Activated T-cell treated with anti-CD3 and anti-CD28 coated beads, Interleukin-2, amount 50 U/mL, for 1 hour (primary cell): ENCODE measurements at places on chromosomes 6 and 20.

DNA sequence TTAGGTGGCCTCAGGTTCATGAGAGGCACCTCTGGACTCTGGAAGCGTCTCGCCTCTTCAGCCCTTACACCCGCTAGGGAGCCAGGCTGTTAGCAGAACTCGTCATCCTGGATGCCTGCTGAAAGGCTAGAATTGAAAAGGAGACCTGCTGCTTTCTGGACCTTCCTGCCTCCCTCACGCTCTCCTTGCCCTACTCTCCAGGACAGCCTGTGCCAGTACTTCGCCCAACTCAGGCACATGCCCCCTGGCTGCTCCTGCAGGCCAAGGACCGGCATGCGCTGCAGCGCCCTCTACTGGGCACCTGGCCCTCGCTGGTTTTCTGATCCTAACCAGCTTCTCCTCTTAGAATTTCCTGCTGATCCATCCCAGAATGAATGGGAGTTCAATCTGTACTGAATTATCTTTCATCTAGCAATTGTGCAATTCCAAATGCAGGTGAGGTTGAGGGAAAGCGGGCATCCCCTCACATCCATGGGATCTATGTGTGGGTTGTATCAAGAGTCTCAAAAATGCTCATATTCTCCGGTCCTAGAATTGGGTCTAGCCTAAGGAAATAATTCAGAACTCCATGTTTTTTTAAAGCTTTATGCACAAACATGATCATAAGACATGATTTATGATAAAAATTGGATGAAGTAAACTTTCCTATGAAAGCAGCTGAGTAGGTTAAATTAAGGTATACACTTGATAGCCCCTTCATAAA, 78.0 kb downstream of the PTPN1 start:
- peak; percentile 82 for DNase-seq

GRCh38 chr6:346386-347030, 45.0 kb upstream of the IRF4 start:
- DNase-seq: no peak

DNA sequence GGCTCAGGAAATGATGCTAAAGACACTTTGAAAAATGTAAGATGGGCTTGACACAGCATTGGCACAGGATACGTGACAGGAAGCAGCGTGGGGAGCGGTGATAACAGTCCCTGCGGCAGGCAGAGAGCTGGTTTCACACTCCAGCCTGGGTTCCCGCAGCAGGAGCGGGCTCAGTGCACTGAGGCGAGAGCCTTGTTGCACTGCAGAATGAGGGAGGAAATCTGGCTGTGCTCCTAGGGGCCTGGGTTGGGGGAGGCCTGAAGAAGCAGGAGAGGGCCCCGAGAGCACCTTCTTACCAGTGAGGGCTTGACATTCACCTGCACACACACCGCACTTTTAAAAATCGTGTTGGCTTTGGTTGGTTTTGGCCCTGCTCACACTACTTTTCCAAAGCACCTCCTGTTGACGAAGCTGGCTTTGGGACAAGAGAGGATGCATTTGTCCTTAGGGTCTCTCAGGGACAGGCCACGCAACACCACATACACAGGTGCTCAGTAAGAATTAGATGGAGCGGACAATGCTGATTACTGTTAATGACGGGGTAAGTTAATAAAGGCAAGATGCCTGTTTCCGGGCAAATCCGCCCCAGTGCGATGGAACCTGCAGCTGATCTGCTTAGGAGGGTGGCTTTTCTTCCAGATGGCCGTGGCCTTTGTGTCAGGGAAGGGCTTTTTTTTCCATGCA, 49.4 kb upstream of the ARMC2 start:
- DNase-seq: peak; percentile 44

- no peak for DNase-seq
Measured at GRCh38 chr6:42989923-42990322, 5.6 kb downstream of the PPP2R5D start.

DNA sequence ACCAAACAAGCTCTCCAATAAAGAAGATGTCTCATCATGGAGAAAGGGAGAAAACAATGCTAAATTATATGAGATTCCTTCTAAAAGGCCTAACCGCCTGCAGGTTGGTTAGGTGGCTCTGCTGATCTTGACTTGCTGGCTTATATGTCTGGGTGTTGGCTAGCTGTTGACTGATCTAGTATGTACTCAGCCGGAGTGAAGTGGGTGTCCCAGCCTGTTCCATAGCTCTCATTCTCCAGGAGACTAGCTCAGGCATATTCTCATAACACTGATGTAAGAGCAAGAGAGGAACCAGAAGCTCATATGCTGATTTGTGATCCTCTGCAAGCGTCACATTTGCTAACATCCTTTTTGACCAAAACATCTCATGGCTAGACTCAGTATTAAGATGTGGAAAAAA, 473.0 kb downstream of the BMP2 start:
- DNase-seq: no peak

DNA sequence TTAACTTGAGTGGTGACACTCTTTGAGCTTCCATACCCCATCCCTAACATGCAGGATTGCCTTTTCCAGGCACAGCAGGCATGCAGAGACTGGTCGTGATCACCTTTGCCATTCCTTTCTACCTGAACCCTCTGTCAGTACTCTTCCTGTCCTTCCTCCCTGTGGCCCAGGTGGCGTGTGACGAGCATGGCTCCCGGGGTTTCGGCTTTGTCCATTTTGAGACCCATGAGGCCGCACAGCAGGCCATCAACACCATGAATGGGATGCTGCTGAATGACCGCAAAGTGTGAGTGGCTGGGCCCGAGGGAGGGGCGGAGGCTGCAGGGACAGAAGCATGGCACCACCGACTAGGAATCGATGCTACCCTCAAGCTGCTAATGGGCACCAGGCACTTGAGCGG, 6.7 kb downstream of the PABPC1L start:
- no peak for DNase-seq

GRCh38 chr6:89346433-89346832, 6.1 kb downstream of the UBE2J1 start:
- no peak for DNase-seq

DNA sequence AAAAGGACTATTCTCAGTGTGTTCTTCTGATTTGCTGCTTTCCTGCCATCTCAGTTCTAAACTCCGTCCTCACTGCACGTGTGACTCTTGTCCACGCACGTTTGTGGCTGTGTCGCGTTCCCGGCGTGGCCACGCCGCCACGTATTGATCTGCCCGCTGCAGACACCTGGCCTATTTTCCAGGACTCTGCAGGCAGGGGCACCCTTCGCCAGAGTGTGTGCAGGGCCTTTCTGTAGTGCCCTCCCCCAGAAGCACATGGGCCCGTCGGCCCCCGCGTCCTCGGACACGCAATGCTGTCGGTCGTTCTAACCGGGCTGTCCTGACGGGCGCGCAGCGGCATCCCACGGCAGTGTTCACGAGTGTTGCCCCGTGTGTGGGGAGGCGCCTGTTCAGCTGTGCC, 87.6 kb downstream of the YTHDF1 start:
- no peak for DNase-seq

GRCh38 chr6:113450061-113450465, 407.1 kb upstream of the MARCKS start:
- DNase-seq: no peak

DNA sequence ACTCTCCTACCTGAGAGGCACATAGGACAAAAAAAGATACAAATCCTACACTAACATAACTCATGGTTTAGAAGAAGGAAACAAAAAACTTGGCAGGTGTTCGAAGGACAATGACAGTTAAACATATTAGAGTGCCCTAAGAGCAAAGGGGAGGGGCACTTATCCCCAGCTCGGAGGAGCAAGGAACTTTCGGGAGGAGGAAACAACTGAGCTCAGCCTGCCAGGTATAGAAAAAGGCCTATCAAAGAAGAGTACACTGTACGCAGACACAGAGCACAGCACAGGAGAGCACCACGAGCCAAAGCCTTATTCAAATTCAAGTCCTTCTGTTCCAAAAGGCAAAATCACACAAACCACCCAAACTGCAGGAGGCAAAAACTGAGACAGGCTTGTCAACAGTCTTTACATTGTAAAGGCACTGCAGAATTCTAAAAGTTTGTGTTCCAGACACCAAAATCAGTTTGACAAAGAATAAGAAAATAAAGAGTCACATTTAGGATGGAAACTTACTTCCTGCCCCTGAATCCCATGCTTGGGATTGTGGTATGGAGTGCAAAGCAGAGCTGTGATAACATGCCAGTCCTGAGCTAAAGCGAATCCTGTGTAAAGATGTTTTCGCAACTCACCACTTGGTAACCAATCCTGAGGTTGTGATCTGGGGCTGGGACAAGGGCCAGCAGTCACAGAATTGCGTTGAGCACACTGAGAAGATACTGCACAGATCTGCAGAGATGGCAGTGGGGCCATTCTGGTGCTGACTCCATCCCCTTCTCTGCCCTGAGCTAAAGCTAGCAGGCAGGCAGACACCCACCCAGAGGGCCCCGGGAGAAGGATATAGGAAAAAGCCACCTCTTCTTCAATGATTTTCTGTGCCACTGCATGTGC, 108.6 kb downstream of the CHD6 start:
- DNase-seq: no peak

DNA sequence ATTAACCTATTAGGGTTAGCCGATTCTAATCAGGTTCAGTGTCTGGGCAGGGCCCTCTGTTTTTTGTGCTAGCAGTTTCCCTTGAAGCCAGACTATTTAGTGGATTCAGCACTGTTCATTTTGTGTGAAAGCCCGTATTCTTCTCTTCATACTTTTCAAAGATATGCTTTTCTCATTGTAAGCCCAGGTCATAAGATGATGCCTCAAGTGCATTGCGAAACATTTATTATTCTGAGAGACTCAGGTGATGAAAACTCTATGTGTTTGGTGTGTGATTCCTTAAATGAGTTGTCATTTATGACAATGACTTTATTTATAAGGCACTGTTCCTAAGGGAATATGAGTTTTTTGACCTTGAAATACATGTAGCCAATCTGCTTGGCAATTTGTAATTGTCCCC, 851.0 kb upstream of the FLRT3 start:
- DNase-seq: no peak

DNA sequence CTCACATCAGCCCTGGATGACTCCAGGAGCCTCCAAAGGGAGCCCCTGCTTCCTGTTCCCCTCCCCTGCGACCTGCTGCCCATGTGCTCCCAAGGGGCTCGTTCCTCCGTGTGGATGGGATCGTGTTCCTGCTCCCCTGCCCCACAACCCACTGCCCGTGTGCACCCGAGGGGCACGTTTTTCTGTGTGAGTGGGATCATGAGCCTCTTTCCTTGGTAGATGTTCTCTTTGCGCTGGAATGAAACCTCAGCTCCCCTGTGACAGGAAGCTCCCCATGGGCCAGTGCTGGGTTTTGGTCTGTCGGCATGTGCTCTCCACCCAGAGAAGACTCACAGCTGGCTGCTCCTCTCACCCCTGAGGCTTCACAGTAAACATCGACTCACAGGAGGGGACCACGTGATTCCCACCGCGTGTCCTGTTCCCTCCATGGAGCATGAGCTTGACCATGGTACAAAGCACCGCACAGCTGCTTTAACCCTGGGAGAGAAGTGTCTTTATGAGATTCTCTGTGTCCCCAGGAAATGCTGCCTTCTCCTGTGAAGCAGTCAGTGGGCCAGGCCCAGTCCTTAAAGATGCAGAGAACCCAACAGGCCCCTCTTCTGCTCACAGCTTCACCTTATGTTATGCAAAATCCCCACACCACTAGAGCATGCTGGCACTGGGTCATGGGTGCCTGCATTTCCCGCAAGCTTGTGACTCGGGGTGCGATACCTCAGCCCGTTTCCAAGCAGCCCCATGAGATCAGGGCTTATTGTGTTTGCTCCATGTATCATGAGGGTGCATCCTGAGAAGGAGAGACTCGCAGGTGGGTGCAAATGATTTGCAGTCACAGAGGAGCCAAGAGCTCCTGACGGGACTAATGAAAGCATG, 215.1 kb downstream of the ERMARD start:
- DNase-seq: peak; percentile 2

- DNase-seq: no peak
Measured at GRCh38 chr6:33082702-33083101, 6.9 kb downstream of the HLA-DPB1 start.

GRCh38 chr6:43020847-43021246, 576 bp upstream of the RRP36 start:
- no peak for DNase-seq

- DNase-seq: no peak
Measured at GRCh38 chr6:92538275-92538674, 881.1 kb downstream of the EPHA7 start.

GRCh38 chr6:129281168-129281796, 398.3 kb downstream of the LAMA2 start:
- no peak for DNase-seq

DNA sequence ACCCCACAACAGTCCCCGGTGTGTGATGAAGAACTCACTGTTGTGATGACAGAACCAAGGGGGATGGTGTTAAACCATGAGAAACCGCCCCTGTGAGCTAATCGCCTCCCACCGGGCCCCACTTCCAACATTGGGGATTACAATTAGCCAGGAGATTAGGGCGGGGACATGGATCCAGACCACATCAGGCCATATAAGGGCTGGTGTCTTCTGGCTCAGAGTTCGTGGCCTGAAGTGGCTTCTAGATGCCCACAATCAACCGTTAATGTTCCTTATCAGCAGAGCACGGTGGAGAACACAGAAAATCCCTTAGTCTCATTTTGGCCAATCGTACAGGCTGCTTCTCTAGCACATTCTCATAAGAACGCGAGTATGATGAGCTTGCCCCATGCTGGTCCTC, 10.9 kb upstream of the MAS1 start:
- DNase-seq: no peak

GRCh38 chr6:52227495-52227894, 16.8 kb downstream of the IL17F start:
- DNase-seq: no peak

- DNase-seq: no peak
Measured at GRCh38 chr6:26604797-26605196, 8.0 kb downstream of the ABT1 start.
